Cardiac fibroblast (primary cell): ENCODE measurements at places on chromosomes 5 and 9.
A peak's percentile ranks its signal among the peaks of the same experiment; 100 is the strongest.

DNA sequence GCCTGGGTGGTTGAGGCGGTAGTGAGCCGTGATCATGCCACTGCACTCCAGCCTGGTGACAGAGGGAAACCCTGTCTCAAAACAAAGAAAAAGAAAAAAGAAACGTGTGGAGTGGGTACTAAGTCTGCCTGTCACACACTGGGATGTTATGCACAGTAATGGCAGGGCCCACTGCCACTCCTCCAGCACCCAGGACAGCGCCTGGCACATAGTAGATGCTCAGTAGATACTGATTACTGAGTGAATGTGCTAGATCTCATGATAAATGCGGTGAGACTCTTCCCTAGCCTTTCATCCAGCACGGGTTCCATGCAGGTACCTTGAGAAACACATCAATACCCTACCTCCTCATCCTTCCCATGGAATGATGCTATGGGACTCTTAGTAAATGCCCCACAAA, 87.4 kb upstream of the HSPA9 start:
- DNase-seq, result no peak

DNA sequence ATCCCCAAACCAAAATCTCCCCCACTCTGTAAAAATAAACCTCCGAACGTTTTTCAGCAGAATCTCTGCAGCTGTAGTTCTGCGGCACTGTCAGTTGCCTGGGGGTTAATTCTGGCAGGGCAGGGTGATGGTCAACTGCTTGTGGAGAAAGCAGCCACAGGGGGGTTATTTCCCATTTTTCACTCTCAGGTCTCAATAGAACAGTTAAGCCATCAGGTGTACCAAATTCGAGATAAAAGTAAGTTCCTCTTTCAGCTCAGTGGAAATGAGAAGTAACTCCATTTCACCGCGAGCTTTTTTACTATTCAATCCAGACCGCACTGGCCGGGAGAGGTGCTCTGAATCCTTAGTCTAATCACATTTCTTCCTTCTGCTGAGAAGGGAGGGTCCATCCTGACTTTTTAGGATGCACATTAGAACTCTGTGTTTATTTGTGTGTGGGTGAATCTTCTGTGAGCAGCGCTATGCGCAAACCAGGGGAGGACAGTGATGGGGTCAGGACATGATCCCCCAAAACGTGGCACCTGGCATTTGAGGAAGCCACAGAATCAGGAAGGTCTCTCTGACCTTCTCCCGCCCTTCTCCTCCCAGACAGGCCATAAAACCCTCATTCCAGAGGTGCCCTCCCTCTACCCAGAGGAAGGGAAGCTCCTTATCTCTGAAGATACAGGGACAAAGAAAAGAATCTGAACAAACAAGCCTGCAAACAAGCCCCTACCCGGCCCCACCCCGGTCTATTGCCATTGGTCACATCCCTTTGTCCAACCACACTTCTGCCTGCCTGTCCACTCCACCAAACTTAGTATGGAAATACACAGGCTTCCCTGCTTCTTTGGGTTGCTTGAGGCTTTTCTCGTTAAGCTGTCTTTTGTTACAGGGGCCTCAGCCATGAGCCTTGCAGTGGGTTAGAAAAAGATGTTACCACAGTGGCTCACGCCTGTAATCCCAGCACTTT, 229.0 kb downstream of the ROR2 start:
- DNase-seq, result no peak

DNA sequence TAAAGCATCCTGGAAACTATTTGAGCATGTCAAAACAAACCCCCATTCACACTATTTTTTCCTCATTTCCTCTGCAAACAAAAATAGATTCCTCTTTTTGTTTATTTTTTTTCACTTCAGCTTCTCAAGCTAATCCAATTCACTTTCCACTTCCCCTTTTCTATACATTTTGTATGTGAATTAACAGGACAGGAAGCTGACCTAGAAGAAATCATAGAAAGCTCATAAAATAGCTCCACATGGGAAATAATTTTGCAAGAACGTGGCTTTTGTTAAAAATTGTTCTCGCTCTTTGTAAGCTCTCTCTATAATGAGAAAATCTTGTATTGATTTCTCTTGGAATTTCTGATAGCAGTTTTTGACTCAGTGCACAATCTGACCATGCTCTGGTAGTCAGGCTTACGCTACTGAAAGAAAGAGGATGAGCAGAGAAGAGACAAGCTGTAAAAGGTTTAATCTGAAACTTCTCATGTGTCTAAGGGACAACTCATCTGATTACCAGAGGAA, 215.8 kb downstream of the ADAMTS12 start:
- DNase-seq, result no peak

DNA sequence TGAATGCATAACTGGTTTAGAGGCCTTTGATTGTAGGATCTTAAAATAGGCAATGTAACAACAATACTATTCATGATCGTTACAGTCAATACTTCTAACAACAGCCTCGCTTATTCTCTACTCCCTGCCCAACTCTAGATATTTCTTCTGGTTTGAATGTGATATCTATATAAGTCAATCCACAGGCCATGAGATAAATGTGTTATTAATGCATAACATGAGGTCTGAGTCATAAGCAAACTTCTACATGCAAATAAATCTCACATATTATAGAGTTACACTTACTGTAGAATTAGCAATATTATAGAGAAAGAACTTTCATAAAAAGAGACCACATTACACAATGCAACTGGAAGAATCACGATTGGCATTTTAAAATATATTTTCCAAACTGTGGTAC, 2.9 kb upstream of the ALDOB start:
- no peak for DNase-seq

GRCh38 chr9:122370869-122371755, at the start of gene PTGS1:
PTGS1 (plus strand) TSS chr9:122371024; CDS start chr9:122371085, 61 bp downstream.
- DNase-seq, result peak; percentile 80

GRCh38 chr5:111606194-111606593, 93.9 kb upstream of the STARD4 start:
- no peak for DNase-seq

GRCh38 chr9:21993893-21994555, at the start of gene CDKN2A:
CDKN2A (minus strand) TSS chr9:21994392.
- DNase-seq, result peak; percentile 59

- no peak for DNase-seq
These were observed 45.3 kb downstream of the NDFIP1 start for GRCh38 chr5:142153674-142154448.

GRCh38 chr5:76445830-76446229, 42.7 kb downstream of the IQGAP2 start:
- DNase-seq, result no peak

DNA sequence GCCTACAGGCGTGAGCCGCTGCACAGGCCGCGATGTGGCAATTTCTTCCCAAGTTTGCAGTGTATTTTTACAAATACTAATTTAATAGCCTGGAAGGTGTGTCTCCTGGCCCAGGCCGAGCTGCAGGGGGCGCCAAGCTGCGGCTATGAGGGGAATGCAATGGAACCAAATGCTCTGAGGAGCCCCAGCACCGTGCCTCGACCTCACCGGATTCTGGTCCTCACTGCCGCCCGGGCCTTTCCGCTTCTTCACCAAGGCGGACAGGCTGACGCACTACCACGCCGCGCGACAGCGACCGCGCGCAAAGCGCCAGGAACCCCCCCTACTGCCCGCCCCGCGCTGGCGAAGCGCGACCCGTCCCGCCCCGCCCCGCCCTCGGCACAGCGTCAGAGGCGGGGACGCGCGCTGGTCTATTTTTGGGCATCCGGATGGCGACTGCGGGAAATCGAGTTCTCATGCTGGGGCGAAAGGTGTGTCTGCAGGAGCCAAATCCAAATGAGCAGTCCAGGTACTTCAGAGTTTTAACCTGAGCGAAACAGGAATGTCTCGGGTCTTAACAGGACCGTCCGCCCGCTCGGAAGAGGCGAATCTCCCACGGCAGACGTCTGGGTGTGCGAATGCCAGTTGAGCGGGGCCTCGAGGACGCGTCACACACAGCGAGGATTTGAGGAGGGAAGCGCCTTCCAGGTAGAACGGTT, 31.7 kb upstream of the PRXL2C start:
- peak; percentile 69 for DNase-seq

GRCh38 chr5:124936626-124936933, 190.1 kb upstream of the ZNF608 start:
- DNase-seq, result no peak

DNA sequence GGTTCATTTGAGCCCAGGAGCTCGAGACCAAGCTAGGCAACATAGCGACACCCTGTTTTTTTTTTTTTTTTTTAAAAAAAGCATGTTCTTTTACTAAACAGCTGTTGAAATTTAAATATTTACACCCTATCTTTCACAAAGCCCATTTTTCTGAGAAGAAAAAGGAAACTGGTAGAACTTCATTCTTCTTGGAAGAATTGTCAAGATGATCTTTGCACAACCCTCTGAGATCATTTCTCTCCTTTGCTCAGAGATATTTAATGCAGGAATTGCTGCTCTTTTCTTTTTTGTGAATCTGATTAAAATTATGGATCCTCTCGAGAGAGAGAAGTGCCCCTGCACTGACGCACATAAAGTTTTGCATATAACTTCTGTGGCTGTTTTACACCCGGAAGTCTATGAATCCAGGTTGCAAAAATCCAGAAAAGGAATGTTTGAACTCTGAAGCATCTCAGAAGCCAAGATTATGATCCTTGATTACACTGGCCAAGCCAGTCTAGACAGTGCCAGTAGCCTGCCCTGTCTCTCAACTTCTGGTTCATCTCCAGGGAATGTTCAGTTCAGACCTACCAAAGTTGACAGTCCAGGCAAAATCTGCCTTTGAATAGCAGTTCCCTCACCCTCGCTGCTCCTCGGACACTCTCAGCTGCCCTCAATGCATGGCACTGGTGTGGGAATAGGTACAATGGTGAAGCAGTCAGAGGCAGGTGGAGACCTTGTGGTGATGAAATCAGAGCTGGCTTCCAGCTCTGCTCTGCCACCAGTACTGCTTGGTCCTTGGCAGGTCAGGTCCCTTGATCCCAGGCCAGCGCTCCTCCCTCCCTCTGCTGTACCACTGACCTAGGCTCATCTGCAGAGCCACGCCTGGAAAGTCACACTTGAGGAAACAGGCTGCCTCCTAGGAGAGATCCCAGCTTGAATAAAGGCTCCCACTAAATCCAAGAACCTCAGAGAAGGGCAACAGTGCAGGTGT, 13.3 kb upstream of the SLC31A2 start:
- DNase-seq, result no peak

DNA sequence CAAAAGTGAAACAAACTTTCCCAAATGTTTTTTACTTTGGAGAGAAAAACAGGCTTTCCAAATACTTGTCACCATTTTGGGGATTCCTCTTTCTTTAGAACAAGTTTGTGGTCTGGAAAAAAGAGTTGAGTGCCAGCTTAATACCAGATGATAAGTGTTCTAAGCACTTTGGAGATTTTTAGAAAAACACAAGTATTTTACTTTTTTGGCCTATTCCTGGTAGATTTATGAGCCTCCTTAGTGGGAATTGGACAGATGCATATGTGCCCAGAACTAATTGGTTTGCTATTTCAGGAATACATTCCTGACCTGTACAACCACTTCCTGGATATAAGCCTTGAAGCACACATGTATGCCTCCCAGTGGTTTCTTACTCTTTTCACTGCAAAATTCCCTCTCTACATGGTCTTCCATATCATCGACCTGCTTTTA, 40.5 kb downstream of the GPR21 start:
- DNase-seq, result peak; percentile 53

DNA sequence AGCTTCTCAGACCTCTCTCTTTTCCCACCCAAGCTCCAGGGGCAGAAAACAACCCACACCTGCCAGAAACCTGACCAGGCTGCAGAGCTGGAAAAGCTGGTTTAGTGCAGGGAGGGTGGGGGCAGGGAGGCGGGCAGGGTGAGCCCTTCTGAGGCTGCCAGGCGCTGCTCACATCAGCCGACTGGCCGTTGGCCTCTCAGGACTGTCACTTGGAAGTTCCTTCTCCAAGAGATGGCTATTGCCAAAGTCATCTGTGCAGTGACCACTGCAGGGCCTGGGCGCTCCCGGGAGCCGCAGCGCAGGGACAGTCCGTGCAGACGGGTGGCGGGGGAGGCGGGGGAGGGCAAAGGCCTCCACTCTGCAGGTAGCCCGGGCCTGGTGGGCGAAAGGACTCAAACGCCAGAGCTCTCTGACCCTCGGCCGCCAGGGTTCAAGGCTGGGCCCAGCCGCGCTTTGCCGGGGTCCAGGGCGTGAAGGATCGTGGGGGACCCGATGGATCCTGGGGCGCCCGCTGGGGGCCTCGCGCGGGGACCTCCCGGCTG, 205.0 kb upstream of the IER5L start:
- no peak for DNase-seq

DNA sequence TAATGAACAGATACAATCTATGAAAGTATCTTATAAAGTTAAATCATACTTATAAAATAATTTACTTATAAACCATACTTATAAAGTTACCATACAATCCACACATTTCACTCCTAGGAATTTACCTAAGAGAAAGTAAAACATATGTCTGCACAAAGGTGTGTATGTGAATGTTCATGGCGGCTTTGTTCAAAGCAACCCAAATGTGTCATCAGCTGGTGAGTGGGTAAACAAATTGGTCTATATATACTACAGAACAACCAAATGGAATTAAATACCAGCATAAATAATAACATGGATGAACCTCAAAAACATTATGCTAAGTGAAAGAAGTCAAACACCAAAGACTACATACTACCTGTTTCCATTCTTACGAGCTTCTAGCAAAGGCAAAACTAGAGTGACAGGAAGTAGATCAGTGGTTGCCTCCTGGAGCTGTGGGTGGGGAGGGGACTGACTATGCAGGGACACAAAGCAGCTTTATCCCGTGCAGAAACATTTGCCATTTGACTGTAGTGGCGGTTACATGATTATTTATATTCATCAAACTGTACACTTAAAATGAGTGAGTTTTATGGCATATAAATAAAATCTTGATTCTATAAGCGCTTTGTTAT, 10.6 kb downstream of the TRAF1 start:
- DNase-seq, result no peak

DNA sequence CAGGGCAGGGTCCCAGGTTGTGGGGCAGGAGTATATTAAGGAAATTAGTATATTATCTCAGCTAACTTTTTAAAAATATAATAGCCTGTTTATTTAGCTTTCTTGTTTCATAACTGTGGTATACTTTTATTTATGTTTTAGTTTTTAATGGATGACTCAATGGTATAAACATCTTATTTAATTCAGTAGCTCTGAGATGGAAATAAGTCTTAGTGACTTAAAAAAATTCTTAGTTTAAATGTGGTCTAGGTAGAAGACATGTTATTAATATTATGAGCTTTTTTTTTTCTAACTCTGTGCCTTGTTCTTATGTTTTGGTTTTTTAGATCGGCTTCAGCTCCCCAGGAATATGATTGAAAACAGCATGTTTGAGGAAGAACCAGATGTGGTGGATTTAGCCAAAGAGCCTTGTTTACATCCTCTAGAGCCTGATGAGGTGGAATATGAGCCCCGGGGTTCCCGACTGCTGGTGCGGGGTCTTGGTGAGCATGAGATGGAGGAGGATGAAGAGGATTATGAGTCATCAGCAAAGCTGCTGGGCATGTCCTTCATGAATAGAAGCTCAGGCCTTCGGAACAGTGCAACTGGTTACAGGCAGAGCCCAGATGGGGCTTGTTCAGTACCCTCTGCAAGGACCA, 43.1 kb downstream of the LNPEP start:
- DNase-seq, result no peak

DNA sequence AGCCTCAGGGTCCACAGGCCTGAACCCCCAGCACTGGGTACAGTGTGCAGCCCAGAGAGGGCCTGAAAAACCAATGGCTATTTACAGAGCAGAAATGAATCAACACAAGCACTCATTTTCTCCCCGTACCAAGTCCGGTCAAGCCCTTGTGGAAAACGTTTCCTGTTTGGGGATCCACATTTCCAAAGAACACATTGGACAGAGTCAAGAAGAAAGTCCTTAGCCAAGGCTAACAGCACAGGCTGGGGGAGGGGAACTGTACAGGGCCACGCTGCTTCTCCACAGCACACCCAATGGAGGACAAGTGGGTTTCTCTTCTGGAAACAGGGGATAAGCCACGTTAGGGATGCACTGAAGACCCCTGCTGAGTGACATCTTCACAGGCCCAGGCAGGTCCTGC, 62.3 kb downstream of the NSUN2 start:
- no peak for DNase-seq

GRCh38 chr9:128885798-128886197, 3.9 kb downstream of the LRRC8A start:
- no peak for DNase-seq
